NCI-H510A treated with DMSO at 0.1 percent for 48 hours (cell line): ENCODE measurements at places on chromosomes 1 and 21.

DNA sequence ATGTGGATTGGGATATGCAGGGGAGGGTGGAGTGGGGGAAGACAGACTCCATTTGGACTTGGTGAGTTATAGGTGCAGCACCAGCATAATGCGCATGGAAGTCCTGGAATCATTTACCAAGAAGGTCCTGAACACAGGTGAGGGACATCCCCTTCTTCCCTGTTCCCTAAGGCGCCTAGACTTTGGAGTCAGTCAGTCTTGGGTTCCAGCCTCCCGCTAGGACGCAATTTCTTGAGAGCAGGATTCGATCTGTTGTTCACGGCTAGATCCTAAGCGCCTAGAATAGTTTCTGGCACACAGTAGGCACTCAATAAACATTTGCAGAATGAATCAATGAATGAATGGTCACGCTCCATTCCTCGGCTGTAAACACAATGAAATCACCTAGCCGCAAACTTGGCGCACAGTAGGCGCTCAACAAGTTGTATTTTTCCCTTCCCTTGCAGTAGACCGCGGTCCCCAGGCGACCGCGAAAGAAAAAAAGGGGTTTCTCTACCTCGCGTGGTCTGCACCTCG is 1.0 kb upstream of the AK4 start:
- no peak for DNase-seq

DNA sequence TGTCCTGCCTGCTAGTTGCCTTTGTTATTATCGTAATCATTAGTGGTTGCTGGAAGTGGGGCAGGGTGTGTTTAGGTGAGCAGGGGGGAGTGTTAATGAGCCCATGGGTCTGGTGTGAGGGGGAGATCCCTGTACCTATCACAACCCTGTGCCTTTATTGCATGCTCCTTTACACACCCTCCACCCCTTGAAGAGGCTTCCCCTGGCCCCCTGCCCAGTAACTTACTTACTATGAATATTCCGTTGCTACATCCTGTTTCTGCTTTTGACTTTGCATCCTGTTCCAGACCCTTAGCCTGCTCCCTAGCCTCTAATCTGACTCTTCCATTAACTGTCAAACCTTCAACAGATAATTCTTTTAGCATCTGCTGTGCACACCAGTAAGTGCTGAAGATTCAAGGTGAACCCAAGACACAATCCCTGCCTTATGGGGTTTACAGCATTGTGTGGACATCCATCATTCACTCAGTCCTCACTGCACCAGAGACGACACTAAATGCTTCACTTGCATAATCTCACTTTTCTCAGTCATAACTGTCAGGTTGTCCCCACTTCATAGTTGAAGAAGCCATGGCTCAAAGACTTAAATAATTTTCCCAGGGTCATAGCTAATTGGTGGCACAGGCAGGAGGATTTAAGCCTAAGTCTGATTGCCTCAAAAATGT is 47.9 kb downstream of the CDC7 start:
- DNase-seq: no peak

DNA sequence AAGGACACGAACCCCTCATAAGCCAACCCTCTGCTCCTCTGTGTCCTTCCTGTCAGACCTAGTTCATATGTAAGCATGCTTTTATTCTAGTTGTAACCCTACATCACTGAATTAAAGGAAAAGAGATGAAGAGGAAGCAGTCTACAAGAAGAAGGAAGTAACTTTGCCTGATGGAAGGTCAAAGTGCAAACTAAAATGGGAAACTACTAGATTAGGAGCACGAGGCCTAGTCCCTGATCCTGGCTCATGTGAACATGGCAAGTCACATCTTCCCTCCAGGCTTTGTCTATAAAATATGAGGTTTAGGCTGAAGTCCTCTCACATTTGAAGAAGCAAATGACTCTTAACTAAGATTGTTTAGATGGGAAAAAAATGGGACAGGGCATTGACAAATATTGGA is 13.2 kb downstream of the ZMYND12 start:
- DNase-seq: no peak

DNA sequence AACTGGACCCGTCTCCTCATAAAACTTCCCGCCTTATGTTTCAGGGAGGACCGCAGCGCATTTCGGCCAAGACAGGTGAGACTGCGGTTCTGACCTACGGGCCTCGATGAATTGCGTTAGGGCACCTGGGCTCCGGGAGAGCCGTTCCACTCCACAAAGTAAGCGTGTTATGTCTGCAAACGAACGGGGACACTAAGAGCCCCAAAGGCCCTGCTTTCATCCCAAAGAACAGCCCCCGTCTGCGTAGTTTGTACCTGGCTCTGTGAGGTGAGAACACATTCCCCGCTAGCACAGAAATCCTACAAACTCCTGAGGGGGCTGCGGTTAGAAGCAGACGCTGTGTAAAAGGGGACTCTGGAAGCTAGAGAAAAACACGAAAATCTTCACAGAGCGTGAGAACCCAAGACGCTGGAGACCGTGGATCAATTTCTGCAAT is 41.6 kb upstream of the PPIAL4F start:
- no peak for DNase-seq

DNA sequence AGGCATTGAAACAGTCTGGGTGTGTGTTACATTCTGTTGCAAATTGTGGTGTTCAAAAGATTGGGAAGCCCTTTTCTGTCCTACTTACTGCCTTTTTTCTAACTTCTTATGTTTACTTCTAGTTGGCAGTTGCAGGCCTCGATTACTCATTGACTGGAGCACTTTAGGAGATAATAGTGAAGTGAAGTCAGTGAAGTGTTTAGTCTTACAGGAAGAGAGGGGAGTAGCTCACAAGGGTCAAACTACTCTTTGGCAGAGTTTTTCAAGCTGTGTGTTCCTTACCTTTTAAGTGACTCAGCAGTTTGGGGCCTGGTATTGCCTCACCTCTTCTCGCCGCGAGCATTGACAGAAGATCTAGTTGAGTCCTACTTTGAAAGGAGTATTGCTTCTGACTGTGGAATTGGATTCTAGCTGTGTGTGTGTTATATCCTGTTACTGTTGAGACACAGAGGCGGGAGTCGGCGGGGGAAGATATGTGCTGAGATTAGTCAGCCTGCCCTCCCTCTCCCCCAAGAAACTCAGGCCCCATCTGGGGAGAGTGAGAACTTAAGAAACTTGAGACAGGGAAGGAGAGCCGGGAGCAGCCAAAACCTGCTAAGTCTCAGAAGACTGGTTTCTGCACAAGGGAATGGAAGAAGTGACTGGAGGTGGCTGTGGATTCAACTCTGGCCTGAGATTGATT is 19.3 kb downstream of the AHCYL1 start:
- peak; percentile 65 for DNase-seq

- DNase-seq: no peak
Observed at GRCh38 chr1:13929313-13929712, 229.3 kb downstream of the PRDM2 start.

DNA sequence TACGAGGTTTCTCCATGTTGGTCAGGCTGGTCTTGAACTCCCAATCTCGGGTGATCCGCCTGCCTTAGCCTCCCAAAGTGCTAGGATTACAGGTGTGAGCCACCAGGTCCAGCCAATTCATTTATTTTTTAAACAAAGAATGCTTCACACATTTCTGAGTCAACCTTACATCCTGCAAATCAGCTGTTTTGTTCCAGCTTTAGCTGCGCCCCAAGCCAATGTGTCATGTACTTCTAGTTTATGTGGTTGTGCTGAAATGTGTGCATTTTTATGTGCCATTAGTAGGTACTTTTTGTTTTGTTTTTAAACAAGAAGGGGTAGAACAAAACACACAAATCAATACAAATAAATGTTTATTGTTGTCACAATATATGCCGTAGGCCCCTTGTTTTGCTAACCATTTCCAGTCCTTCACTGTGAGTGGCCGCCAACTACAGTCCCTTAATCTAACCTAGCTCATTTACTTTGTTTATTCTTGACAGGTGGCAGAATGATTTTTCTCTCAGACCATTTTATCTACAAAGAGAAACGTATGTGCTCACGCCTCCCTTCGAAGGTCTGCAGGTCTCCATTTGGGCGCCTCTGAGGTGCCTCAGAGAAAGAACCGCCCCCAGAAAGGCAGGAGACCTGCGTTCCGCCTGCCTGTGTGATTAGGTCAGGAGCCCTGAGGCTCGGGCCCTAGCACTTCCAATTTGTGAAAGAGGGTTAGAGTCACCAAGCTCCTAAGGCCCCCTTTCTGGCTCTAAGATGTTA is 2.8 kb upstream of the CASQ2 start:
- DNase-seq: peak; percentile 70

- no peak for DNase-seq
Observed at GRCh38 chr1:119251751-119252150, 111.3 kb upstream of the WARS2 start.

GRCh38 chr1:31348449-31348848 is 24.4 kb downstream of the FABP3 start:
- no peak for DNase-seq

GRCh38 chr1:39090757-39091380 is 64.7 kb downstream of the NDUFS5 start:
- no peak for DNase-seq

GRCh38 chr1:24586970-24587820 is 31.3 kb downstream of the NCMAP start:
- peak; percentile 47 for DNase-seq

GRCh38 chr21:31136891-31137290 is 98.6 kb upstream of the KRTAP19-8 start:
- no peak for DNase-seq

DNA sequence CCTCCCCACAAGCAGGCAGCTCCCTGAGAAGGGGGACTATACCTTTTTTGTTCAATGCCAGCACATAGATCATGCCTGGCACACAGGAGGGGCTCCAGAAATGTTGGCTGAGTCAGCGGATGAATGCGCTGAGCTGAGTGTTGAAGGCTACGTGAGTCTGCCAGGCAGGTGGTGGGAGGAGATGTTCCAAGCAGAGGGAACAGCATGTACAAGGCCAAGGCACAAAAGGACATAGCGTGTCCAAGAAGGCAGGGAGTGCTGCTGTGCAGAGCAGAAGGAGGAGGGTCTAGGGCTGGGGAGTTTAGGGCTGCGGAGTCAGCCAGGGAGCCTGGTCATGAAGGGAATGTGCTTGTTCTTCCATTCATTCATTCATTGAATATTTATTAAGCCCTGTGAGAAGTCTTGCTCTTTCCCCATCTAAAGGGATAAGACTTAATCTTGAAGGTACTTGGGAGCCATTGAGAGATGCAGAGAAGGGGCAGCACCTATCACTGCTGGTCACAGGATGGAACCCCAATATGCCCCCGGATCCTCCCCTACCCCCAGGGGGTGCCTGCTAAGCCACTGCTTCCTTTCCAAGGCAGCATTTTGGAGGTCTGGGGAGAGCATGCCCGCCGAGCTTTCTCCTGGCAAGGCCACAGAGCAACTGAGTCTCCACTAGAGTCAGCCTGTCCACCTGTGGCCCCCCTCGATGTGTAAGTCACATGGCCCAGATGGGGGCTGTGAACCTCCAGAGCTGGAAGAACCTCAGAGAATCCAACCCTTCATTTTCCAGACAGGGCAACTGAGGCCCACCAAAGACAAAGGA is 31.2 kb upstream of the LAPTM5 start:
- DNase-seq: no peak

- DNase-seq: no peak
Observed at GRCh38 chr21:33015096-33015495, 10.6 kb upstream of the OLIG2 start.
